Activated CD4-positive, alpha-beta memory T cell treated with anti-CD3 and anti-CD28 coated beads, Interleukin-2, amount 10 ng/mL, durations not matched to agents 7 days and 5 days (primary cell): ENCODE measurements at places on chromosomes 1 and 21. TPM values are rescaled to one million over a fixed set of nuclear protein-coding genes. Genes with fewer than 3 reads are reported as not detected.

Gene KRTAP13-2
- total RNA-seq, result not detected

Gene FAM43B
- not detected for total RNA-seq

Gene URB2
- 7.1 TPM for total RNA-seq

Gene RUNX1
- 53.0 TPM for total RNA-seq

Gene CCDC24
- 2.2 TPM for total RNA-seq

Gene LRRC38
- not detected for total RNA-seq

Gene ZNF687
- total RNA-seq, result 31.4 TPM

GRCh38 chr1:5286244-5286643 lies 631.8 kb downstream of the AJAP1 start:
- no peaks in the 10 kb centered on the region for H3K4me1 ChIP-seq
- no peak overlapping the region for H3K4me3 ChIP-seq
- DNase-seq, result peak; percentile 65
- peaks cover 3% of the 10 kb centered on the region for H3K27me3 ChIP-seq

DNA sequence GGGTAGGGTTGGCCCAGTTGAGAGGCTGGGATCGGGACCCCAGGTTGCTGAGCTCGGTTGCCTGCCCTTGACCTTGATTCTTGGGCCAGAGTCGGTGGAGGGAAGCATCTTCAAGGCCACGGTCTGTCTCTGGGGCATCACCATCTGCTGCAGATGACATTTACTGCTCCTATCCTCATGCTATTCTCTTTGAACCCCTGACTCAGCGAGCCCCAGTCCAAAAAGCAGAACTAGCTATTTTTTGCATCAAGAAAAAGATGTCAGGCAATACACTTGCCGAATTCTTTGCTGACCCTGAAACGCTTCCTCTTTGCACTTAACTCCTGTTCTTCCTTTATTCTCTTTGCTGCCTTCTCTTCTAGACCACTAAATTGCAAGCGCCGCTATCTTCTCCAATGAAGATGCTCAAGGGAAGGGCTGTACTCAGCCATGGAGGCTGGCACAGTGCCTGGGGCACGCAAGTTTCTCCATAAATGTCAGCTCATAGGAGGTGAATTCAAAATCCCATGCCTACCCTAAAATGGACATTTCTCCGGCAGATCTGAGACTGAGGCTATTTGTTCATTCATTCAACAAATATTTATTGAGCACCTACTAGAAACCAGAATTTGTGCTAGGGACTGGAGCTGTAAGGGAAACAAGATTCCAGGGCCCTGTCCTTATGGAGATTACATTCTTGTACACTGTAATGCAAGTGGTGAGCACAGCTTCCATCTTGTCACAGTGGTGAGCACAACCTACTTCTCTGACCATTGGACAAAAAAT lies 20.5 kb upstream of the CAPZB start:
- no peak overlapping the region for H3K4me3 ChIP-seq
- peaks cover 3% of the 10 kb centered on the region for H3K27me3 ChIP-seq
- H3K27ac ChIP-seq, result no peak overlapping the region

DNA sequence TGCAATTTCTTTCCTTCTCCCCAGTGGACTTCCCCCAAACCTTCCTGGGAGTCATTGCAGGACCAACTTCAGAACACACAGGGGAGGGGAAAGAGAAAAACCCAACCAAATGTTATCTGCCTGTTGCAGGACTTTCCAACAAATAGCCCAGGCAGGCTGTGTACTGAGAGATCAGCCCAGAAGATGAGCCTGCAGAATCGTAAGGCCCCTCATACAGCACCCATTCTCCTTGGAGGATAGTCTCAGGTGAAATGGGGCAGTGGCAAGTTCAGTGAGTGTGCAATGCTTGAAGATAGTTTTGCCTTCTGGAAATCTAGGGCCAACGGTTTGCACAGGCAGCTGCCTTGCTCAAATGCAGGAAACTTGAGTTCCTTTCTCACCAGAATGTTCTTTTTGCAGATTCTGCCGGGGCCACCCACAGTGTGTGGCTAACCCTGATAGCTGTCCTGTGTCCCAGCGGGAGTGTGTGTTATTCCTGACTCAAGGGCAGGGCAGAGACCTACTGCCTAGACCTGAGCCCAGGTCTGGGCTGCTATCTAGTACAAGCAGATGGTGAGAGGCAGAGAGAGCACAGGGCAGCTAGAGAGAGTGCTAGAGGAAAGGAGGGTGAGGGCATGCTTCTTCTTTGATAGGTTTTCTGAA lies 48.8 kb downstream of the GADD45A start:
- no peak overlapping the region for H3K27ac ChIP-seq
- H3K4me3 ChIP-seq, result no peak overlapping the region
- H3K27me3 ChIP-seq, result peaks cover 4% of the 10 kb centered on the region
- no peaks in the 10 kb centered on the region for H3K36me3 ChIP-seq
- H3K4me1 ChIP-seq, result peaks cover 20% of the 10 kb centered on the region

DNA sequence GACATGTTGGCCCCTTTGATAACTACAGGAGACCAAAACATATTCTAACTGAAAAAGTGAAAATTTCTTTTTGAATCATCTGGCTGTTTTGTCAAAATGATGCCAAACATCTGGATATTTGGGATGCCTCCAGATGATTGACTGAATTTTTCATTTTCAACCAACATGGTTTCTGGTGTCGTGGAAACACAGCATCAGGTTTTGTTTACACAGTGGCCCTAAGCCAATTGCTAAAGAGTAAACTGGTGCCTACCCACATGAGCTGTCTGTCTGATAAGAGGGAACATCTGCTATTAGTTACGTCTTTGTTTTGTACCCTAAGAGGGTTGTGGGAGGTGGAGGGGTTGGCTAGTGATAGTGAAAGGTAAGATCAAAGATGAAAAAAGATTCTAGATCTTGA lies 204.8 kb downstream of the KCNK2 start:
- no peak overlapping the region for H3K4me3 ChIP-seq
- H3K27ac ChIP-seq, result no peak overlapping the region
- no peaks in the 10 kb centered on the region for H3K4me1 ChIP-seq
- DNase-seq, result no peak
- no peaks in the 10 kb centered on the region for H3K36me3 ChIP-seq

DNA sequence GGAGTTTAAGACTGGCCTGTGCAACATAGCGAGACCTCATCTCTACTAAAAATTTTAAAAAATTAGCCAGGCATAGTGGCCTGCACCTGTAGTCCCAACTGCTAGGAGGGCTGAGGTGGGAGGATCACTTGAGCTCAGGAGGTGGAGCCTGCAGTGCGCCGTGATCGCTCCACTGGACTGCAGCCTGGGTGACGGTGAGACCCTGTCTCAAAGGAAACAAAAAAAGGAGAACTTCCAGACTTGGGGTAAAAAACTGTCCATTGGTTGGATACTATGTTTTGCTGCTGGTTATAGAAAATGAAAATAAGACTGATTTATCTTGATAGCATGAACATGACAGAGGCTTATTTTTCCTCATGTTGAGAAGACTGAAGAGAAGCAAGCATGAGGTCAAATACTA lies 79.4 kb downstream of the WDR4 start:
- peaks cover 15% of the 10 kb centered on the region for H3K4me1 ChIP-seq
- H3K36me3 ChIP-seq, result no peaks in the 10 kb centered on the region
- peaks cover 15% of the 10 kb centered on the region for H3K27me3 ChIP-seq
- no peak for DNase-seq
- no peak overlapping the region for H3K4me3 ChIP-seq

DNA sequence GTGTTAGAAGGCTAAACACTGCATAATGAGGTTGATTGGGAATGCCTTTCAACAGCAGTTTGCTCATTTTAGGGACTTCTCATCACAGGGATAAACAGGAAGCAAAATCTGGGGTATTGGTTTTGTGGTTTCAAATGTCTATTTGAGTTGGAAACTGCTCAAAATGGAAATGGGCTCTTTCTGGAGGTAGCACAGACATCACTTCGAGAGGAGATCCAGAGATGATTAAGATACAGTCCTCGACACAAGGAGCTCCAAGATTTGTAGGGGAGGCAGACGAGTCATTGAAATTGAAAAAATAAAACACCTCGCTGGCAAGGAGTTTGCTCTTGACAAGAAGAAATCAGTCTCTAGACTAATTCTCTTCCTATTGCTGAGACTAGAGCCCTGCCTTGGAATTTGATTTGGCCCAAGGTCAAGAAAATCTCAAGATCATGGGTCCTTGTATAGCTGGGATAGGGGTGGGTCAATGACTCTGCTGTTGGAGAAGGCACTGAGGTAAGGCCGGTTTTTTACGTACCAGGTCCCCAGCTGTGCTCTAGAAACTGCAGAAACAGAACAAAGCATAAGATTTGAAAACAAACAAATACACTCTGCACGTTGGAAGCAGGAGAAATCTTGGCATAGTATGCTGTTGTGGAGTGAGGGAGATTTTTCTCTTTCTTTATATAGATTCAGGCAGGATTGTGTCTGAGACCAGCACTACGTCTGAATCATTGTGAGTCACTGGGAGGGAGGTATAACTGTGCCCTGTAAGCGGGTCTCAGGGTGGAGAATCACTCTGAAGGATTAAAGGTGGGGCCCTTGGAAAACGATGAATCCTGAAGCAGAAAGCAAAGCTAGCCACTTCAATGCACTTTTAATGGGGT lies 17.7 kb upstream of the KLHDC8A start:
- no peaks in the 10 kb centered on the region for H3K36me3 ChIP-seq
- peaks cover 10% of the 10 kb centered on the region for H3K4me1 ChIP-seq
- H3K27me3 ChIP-seq, result peaks cover 37% of the 10 kb centered on the region
- no peak for DNase-seq

DNA sequence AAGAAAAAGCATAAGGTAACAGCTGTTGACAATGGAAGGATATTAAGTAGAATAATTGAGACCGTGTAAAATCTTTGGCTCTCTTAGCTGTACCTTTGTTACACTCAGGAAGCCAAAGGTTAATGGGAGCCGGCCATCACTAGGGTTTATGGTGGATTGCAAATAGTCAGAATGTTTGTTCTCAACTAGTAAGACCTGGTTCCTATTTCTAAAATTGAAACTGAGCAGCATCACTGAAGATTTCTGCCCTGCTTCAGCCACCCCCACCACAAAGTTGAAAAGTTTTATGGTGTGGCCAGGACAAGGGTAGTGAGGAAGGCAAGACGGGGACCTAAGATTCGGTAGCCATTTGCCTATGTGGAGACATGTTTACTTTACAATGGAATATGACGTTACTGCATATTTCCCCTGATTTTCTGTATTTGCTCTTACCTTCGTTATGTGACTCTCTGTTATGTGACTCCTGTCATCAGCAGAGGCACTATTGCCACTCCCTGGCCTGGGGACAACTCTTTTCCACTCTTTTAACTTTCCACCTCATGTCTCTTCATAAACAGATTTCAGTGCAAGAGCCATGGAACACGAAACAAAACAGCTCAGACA lies 41.4 kb upstream of the KIF1B start:
- no peaks in the 10 kb centered on the region for H3K27me3 ChIP-seq
- H3K4me3 ChIP-seq, result no peak overlapping the region
- DNase-seq, result no peak
- H3K36me3 ChIP-seq, result peaks cover 60% of the 10 kb centered on the region
- H3K27ac ChIP-seq, result peak overlapping the region; percentile 97

- H3K4me1 ChIP-seq, result peaks cover 23% of the 10 kb centered on the region
- DNase-seq, result no peak
- no peak overlapping the region for H3K4me3 ChIP-seq
- peak overlapping the region; percentile 65 for H3K27ac ChIP-seq
Measured at GRCh38 chr1:184162281-184162680, 110.8 kb downstream of the TSEN15 start.

DNA sequence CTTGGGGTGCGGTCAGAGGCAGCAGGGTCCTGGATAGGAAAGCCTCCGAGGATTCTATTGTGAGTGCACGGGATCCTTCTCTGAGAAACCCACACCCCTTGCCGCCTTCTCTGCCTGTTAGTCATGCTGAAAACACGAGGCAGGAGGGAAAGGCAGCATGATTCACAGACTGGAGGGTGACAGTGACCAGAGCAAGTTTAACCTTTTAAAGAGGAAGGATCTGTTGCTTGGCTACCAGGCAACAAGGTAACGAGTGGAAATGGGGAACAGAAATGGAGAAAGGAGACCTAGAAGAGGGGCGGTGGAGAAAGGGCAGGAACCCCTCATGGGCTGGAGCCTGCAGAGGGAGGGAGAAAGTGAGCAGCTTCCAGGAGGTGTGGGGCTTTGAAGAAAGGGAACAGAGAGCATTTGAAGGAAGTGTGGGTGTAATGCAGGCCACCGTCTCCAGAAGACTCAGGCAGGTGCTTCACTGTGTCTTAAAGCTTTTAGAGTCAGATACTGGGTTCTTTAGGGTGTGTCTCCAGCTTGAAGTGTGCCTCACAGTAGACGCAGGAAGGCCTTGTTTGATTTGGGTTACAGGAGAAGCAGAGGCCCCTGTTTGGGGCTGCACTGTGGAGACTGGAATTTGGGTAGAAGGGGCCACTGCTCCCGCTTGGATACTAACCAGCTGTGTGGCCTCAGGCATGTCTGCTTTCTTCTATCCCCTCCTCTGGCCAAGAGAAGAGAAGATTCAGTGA lies 19.1 kb downstream of the OPTC start:
- peaks cover 19% of the 10 kb centered on the region for H3K4me1 ChIP-seq
- peaks cover 4% of the 10 kb centered on the region for H3K27me3 ChIP-seq
- H3K27ac ChIP-seq, result no peak overlapping the region
- peak; percentile 19 for DNase-seq
- no peak overlapping the region for H3K4me3 ChIP-seq

DNA sequence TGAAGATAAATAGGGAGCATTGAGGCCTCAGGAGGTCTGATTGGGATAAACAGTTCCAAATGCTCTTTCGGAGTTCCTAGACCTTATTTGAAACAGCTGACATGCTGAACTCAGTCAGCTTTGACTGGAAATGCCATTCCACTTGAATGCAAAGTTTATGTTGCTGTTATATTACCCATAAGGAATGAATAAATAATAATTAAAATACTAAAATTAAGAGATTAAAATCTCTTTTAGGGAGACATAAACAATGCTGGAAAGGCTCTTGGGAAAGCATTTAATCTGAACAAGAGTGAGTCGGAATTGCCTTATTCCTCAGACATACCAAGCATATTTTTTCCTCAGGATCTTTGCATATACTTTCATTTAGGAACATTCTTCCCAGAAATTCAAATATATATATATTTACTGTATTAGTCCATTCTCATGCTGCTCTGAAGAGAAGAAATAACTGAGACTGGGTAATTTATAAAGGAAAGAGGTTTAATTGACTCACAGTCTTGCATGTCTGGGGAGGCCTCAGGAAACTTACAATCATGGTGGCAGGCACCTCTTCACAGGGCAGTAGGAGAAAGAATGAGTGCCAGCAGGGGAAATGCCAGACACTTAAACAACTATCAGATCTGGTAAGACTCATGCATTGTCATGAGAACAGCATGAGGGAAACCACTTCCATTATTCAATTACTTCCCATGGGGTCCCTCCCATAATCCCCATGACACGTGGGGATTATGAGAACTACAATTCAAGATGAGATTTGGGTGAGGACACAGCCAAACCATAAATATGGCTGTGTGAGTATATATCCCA lies 318.2 kb upstream of the PLXNA2 start:
- H3K4me1 ChIP-seq, result no peaks in the 10 kb centered on the region
- H3K27me3 ChIP-seq, result no peaks in the 10 kb centered on the region
- no peak overlapping the region for H3K4me3 ChIP-seq
